Neuronal stem cell (in vitro differentiated cells): ENCODE measurements at places on chromosomes 5 and 9.

DNA sequence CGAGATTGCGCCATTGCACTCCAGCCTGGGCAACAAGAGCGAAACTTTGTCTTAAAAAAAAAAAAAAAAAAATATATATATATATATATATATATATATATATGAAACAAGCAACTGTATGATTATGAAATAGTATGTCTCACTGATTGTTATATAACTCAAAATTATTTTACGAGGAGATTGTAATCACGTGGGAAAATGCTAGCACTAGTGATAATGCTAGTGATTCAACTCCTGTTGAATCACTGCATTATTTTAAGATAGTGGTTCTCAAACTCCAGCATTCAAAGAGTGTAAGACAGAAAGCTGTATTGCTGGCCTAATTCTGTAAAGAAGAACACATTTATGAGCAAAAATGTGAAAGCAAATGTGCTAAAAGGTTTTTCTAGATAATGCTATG lies 12.4 kb upstream of the PTPN3 start:
- DNase-seq, result no peak

DNA sequence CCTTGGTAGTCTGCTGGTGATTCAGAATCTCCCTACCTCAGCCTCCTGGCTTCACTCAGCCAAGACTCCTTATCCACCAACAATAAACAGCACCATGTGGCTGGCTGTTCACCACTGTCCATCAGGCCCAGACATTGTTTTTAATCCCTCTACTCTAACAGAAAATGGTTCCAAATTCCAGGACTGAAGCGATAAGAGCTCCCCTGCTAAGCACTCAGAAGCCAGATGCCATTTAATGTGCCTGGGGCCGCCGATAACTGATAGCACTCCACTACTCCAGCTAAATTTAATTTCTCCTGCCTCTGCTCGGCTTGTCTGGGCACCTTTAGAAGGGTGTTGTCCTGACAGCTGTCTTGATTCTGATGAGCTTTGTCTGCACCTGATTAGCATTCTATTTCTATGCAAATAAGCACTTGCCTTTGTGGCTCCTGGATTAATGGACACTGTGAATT lies 47.1 kb downstream of the ZNF622 start:
- no peak for DNase-seq

DNA sequence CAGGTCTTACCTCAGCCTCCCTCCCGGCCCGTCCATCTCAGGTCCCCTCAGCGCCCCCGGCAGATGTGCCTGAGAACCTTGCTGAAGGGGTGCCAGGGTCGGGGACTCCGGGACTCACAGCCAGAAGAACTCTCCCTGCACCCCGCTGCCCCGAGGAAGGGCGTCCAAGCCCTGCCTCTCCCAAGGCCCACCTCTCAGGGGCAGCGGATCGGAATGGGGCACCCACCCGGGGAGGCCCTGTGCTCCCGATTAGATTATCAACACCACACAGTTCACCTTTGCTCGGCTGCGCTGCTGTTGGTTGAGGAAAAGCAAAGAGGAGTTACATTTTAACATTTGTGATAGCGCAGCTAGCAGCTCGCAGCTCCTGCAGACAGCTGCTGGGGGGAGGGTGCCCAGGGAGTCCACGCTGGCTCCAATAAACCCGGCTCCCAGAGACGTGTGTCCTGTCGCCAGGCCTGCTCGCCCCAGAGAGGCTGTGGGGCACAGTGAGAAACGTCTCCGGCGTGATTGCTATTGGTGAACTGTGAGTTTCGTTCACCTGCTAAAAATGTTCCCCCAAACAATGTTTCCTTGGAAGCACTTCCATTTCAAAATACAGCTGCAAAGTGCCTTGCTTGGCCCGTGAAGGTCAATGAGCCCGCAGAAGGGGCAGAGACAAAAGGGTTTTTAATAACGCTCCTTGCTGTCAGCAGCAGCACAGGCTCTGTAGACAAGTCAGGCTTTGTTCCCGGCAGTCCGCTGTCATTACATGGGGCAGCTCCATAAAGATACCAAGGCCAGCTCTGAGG lies 18.6 kb upstream of the SLC6A19 start:
- no peak for DNase-seq

DNA sequence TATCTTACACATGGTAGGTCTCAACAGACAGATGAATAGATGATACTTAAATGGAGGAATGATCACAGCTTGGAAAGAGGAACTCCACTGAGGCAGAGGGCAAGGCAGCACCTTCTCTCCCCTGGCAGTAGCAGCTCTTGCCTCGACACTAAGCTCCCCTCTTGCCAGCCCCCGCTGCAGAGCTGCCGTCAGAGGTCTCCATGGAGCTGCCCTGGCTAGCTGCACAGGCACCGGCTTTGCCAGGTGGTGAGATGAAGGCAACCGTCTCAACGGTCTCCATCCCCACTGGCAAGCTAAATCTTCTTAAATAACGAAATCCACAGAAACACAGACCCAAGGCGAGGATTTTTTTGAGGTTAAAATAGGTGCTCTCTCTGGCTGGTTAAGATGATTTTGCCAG lies 81.2 kb downstream of the CRB2 start:
- no peak for DNase-seq

GRCh38 chr9:130523921-130524320 lies 55.5 kb upstream of the FUBP3 start:
- DNase-seq, result peak; percentile 49

GRCh38 chr5:136909906-136910305 lies 544.6 kb upstream of the TRPC7 start:
- DNase-seq, result no peak

- no peak for DNase-seq
These were observed 477.1 kb upstream of the SMC2 start for GRCh38 chr9:103617046-103617445.

DNA sequence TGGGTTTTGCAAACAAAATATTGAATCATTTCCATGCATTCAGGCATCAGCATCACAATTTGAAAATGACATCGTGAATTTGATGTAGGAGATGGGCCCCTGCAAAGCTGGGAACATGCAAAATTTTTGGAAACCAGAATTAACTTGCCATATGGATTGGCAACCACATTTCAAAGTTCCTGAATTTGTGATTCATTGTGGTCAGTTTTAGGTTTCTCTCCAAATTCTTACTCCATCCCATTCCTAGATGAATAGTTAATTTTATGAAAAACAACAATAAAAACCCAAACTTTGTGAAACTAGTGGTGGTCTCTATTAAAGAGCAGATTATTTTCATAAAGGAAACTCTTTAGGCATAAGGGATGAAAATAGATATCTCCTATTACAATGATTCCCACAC lies 107.8 kb upstream of the SLIT3 start:
- DNase-seq, result no peak

DNA sequence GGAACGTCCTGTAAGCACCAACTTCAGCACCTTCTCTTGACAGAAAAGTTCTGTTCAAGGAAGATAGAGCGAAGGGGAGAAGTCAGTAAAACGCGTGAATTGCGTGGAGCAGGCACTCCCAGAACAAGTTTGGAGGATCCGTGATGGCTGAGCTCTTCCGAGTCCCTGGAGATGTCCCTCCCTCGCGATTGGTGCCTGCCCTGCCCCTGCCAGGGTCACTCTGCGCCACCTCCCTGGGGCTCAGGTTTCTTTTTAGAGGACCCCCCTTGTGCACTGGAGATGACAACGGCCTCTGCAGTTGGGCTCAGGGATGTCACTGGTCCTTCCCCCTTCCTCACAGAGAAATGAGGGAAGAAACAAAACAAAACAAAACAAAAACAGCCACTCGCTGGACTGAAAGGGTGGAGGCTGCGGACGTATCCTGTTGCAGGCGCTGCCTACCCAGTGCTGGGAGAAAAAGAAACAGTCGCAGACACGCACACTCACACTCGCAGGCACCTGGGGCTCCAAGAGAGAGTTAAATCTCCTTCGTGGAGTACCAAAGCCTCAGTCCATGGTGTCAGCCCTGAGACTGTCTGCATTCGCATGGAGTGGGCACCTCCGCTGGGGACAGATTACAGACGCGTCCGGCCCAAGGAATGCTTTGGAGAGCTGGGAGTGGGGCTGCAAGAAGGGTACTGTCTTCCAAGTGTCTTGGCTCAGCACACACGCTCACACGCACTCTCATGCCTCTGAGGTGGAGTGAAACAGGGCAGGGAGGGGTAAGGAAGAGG lies 512.7 kb downstream of the SLCO4C1 start:
- no peak for DNase-seq

- DNase-seq, result no peak
These were observed 142.1 kb upstream of the CCDC152 start for GRCh38 chr5:42614509-42614908.

DNA sequence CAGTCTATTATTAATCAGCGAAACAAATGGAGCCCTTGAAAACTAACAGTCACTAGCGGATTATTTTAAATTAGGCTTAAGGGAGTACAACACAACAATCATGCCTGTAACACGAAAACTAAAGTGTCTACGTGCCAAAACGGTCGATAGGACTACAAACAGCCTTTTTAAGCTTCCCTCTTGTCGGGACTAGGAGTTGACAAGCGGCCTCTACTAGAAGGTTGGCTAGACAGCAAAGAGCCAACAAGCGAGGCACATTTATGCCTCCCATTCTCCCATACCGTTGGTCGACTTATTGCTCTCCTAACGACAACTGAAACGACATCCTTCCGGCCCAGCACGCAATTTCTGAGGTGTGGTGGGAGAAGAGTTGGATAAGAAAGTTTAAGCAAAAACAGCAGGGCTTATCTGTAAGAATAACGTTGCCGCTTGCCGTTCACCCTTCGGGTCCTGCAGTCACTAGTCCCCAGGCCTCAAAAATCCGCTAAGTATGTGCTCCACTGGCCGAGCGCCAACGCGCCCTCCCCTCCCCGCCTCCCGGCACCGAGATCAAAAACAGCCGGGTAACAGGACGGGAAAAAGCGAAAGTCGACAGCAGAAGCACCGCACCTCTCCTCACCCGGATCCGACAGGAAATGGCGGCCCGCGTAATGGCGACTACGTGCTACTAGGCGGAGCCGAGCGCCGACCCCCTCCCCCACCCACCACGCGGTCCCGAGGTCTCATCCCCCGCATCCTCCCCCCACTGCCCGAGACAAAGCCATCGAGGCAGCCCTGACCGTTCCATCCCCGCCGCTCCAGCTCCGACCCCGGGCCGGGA lies 813 bp downstream of the HNRNPK start:
- DNase-seq, result peak; percentile 71

- no peak for DNase-seq
These were observed 33.1 kb downstream of the SLC6A3 start for GRCh38 chr5:1412163-1412562.

- no peak for DNase-seq
These were observed 67.4 kb downstream of the MRPS27 start for GRCh38 chr5:72252574-72253155.

GRCh38 chr9:17135295-17136160 lies 688 bp downstream of the CNTLN start:
- peak; percentile 38 for DNase-seq

- peak; percentile 76 for DNase-seq
These were observed at the start of gene IQGAP2 for GRCh38 chr5:76402886-76403765. IQGAP2 (plus strand) TSS chr5:76403285; CDS start chr5:76403546, 261 bp downstream.

DNA sequence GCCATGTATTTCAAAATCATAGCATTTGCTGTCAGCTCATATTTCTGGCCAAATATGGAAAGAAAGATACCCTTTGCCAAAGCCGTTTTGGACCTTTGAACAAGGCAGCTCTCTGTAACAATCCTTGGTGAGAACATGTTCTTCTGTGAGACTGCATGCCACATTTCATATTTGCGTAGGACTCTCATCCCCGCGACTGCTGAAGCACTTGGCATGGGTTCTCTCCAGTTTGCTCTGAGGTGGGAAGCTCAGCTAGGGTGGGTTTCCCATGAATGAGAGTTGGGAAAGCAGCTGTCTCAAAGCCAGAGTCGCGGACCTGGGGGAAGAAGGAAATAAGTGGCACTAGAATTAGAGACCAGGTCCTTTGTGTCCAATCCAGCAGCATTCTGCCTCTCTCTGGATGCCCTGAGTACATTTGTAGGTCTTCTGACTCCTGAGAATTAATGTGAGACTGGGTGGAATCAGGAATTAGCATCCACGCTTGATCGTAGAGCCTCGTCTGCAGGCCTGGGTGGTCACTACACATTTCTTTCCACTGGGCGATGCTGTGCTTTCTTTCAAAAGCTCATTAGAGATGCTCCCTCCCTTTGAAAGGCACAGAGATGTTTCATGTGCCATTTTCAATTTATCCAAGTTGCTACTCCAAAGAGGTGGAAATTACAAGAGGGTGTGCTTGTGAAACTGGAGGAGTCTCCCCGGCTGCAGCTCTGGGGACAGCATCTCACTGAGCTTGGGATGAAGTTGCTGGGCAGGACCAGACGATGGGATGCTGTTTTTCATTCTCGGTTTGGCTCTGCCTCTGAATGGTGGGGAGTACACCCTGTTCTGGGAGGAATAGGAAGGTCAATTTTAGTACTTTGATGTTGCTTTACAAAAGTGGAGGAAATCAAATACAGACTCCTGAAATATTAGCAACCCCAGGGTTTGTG lies 197.2 kb downstream of the GADD45G start:
- no peak for DNase-seq

DNA sequence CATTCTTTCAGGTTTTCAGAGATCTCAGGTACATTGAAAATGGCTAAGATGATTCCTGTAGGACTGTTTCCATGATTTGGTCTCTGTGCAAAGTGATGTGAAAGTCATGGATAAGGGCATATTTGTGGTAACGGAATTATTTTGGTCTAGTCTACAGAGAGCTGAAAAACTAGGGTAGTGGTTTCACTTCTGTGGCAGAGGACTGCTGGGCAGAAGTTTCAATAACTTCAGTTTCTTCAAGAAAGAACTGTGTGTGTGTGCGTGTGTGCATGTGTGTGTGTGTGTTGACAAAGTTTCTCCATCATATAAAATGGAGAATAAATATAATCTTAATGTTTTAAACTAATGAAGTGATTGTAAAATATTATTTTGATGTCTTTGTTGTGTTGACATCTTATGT lies 4.3 kb downstream of the CNOT8 start:
- no peak for DNase-seq

GRCh38 chr5:100598446-100598845 lies 63.3 kb downstream of the FAM174A start:
- DNase-seq, result no peak

DNA sequence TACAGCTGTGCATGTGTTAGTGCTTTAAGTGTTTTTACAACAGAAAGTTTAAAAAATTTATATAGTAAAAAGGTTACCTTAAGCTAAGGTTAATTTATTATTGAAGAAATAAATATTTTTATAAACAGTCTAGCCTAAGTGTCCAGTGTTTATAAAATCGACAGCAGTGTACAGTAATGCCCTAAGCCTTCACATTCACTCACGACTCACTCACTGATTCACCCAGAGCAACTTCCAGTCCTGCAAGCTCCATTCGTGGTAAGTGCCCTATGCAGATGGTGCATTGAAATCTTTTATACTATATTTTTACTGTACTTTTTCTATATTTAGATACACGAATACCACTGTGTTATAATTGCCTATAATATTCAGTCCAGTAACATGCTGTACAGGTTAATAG lies 159.1 kb downstream of the ROR2 start:
- no peak for DNase-seq

DNA sequence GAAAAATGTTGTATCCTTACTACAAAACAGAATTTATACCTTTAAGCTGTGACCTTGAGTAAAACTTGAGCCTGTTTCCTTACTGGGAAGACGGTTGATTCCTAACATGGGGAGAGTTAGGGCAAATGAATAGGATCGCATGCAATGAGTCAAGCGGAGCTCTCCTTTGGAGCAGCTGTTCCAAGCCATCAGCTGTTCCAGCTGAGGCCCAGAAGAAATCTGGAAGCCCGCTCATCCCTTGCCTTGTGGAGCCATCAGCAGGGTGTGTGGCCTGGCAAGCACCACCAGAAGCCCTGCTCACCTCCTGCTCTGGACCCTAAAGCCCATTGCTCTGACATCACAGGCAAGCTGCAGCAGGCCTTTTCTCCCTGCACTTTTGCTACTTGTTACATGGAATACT lies 8.0 kb downstream of the KIAA1191 start:
- no peak for DNase-seq

GRCh38 chr9:5982317-5982716 lies 33.1 kb downstream of the RANBP6 start:
- no peak for DNase-seq

- no peak for DNase-seq
These were observed 227.0 kb downstream of the WDR70 start for GRCh38 chr5:37606148-37606547.
